Sigmoid colon (tissue), 7 donors: ENCODE measurements at places on chromosomes 7 and 10. TPM values are rescaled to one million over a fixed set of nuclear protein-coding genes. Genes with fewer than 3 reads are reported as not detected.

GRCh38 chr10:71092812-71093401 lies 119.5 kb upstream of the UNC5B start:
- H3K27me3 ChIP-seq: no peaks in the 10 kb centered on the region
- DNase-seq: no peak
- no peaks in the 10 kb centered on the region for H3K4me1 ChIP-seq

GRCh38 chr7:93047514-93048099 lies 70.2 kb downstream of the SAMD9 start:
- H3K4me3 ChIP-seq: no peak overlapping the region
- peaks cover 11% of the 10 kb centered on the region for H3K4me1 ChIP-seq
- H3K27ac ChIP-seq: no peak overlapping the region
- H3K36me3 ChIP-seq: no peaks in the 10 kb centered on the region
- no peak for DNase-seq

FXYD4 gene
- not detected for total RNA-seq

DNA sequence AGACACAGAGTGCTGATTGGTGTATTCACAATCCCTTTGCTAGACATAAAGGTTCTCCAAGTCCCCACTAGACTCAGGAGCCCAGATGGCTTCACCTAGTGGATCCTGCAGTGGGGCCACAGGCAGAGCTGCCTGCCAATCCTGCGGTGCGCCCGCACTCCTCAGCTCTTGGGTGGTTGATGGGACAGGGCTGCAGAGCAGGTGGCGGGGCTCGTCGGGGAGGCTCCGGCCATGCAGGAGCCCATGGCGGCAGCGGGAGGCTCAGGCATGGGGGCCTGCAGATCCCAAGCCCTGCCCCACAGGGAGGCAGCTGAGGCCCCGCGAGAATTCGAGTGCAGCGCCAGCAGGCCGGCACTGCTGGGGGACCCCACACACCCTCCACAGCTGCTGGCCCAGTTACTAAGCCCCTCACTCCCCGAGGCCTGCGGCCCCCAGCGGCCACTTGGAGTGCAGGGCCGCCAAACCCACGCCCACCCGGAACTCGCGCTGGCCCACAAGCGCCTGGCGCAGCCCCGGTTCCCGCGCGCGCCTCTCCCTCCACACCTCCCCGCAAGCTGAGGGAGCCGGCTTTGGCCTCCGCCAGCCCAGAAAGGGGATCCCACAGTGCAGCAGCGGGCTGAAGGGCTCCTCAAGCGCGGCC lies 7.7 kb upstream of the BET1 start:
- DNase-seq: no peak
- no peaks in the 10 kb centered on the region for H3K4me1 ChIP-seq
- no peak overlapping the region for H3K4me3 ChIP-seq

DNA sequence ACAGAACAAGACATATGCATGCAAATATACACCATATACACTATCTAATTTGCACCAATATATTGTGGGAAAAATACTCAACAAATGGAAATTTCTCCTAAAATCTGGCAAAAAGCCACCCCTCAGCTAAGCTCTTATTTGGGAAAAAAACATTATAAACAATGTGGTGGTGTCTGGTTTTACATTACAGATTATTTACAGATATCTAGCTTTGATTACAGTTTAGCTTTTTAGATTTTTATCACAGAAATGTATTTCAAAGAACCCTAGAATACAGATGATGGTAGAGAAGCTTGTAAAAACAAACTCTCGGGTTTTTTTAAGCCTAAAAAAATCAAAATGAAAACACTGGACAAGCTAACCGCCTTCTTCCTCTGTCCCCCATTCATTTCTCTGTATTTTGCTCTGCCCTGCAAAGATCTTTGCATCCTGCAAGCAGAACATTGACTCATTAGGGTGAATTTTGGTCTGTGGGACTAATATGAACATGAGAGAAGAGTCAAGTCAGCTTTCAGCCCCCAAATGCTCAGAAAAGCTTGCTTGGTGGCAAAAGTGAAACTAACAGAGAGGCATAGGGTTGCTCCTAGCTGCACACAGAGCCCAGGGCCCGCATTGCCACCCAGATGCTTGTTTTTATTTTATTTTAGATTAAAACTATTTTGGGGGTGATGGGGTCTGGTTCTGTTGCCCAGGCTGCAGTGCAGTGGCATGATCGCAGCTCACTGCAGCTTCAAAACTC lies 88.8 kb upstream of the LYZL1 start:
- no peaks in the 10 kb centered on the region for H3K36me3 ChIP-seq
- H3K4me3 ChIP-seq: no peak overlapping the region
- no peak overlapping the region for H3K27ac ChIP-seq
- H3K27me3 ChIP-seq: no peaks in the 10 kb centered on the region

DNA sequence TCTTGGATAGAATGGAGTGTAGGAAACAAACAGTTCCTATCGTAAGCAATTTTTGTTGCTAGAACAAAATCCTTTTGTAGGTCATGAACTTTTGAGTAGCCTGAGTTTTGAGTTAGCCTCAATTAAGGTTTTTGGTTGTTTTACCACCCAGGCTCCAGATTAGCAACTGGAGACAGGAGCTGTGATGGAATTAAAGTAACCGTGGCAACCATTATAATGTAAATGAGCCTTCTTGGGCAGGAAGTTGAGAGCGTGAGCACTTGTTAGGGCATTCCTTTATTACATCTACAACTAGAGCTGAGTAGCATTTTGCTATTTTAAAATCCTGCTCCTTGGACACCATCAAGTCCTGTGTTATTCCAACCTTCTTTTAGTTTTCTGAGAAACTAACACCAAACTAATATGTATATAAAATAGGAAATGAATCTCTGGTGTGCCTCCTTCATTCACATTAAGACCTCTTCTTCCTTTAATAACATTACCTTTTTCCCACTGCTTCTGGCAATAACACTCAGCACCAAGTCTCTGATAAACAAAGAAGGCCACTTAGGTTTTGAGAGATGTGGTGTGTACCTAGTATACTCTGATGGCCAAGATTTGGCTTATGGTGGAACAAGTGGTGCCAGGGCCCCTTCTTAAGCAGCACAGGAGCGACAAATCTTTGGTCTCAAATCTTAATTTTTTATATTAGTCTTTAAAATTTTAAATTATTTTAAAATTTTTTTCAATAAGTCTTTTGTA lies 34.0 kb downstream of the AHCYL2 start:
- no peaks in the 10 kb centered on the region for H3K27me3 ChIP-seq
- H3K27ac ChIP-seq: no peak overlapping the region
- H3K4me1 ChIP-seq: no peaks in the 10 kb centered on the region
- DNase-seq: no peak
- no peaks in the 10 kb centered on the region for H3K36me3 ChIP-seq

DNA sequence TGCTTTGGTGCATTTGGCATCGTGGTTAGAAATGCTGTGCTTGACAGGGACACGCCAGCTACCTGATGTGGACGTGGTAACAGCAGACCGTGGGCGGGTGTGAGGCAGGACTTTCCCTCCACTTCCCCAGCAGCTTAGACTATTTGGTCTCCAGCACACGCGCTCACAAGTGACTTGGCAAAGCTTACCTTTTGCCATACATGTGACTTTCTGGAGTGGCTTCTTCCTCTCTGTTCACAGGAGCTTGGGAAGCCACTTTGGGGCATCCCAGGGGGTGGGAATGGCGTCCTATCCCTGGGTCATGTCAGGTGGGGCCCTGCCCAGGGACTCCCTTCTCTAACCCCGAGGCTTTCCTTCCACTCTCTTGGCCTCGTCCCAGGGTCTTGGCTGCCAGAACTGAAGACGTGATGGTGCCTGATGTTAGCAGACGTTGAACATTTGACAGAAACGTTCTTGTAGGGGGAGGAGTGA lies 228.7 kb upstream of the KLF6 start:
- H3K36me3 ChIP-seq: no peaks in the 10 kb centered on the region
- no peak overlapping the region for H3K27ac ChIP-seq
- H3K4me3 ChIP-seq: no peak overlapping the region

DNA sequence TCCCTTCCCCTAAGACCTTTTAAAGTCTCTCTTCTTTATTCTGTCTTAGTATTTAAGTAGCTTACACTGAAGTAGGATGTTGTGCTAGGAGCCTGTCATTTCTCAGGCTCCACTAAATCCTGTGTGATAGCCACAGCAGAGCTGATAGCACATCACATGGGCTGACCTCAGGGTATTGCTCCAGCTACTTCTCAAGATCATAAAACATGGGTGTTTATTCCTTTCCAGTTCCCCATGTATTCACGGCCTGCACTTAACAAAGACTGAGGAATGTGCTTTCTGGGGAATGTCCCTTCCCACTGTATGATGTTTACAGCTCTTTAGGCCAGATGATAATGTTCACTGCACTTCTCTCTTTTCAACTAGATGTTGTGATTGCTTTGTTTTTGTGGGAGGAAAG lies 1086.8 kb downstream of the KCNMA1 start:
- no peak overlapping the region for H3K4me3 ChIP-seq
- H3K36me3 ChIP-seq: no peaks in the 10 kb centered on the region
- DNase-seq: no peak

- no peak overlapping the region for H3K4me3 ChIP-seq
- H3K4me1 ChIP-seq: peaks cover 15% of the 10 kb centered on the region
- H3K36me3 ChIP-seq: no peaks in the 10 kb centered on the region
- DNase-seq: no peak
- H3K27me3 ChIP-seq: no peaks in the 10 kb centered on the region
- H3K27ac ChIP-seq: no peak overlapping the region
These were observed 57.2 kb upstream of the OPALIN start for GRCh38 chr10:96415891-96416554.

DIP2C gene
- 50.5 TPM for total RNA-seq

TMEM196 gene
- 1.4 TPM for total RNA-seq

DNA sequence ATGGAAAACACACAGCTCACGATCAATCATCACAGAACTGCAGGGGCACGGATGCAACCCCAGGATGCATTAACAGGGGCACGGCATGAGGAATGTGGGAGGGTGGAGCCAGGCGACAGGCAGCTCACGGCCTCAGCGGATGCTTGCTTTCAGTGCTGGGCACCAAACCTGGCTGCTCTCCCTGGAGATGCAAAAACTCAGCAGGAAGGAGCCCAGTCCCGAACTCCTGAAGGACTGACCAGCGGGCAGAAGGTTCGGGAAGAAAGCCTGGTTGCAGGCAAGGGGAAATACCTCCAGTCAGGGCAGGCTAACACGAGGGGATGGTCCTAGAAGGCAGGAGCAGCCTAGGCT lies 66.8 kb downstream of the CHST15 start:
- no peak for DNase-seq
- H3K36me3 ChIP-seq: peaks cover 17% of the 10 kb centered on the region
- no peak overlapping the region for H3K27ac ChIP-seq

DNA sequence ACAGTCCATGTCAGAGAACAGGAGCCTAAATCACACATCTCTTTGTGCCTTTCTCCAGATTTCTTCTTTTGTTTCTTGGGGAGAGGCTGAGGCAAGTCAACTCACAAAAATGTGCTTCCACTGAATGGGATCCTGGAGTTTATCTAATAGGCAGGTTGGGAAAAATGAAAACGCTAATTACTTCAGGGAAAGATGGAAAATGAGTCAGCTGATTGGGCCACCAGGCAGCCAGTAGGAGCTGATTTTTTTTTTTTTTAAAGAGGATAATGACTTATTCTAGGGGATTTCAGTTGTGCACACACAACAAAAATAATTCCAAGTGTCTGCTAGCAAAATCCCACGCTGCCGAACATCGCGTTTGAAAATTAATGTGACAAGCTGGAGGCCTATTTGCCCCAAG lies 412.8 kb upstream of the ZMIZ1 start:
- H3K27me3 ChIP-seq: no peaks in the 10 kb centered on the region
- no peaks in the 10 kb centered on the region for H3K36me3 ChIP-seq

GRCh38 chr10:35780970-35781642 lies 139.0 kb upstream of the FZD8 start:
- H3K4me1 ChIP-seq: peaks cover 2% of the 10 kb centered on the region
- DNase-seq: no peak
- H3K27ac ChIP-seq: no peak overlapping the region

CYP3A7 gene
- not detected for total RNA-seq

GRCh38 chr10:99660662-99661376 lies 1.5 kb downstream of the ENTPD7 start:
- no peak overlapping the region for H3K4me3 ChIP-seq
- no peak for DNase-seq
- H3K27ac ChIP-seq: no peak overlapping the region
- no peaks in the 10 kb centered on the region for H3K27me3 ChIP-seq
- peaks cover 21% of the 10 kb centered on the region for H3K4me1 ChIP-seq

ACSM6 gene
- not detected for total RNA-seq

LIPN gene
- total RNA-seq: not detected
